ENCODE measurements at places on chromosomes 1 and 21. TPM values are rescaled to one million over a fixed set of nuclear protein-coding genes. Genes with fewer than 3 reads are reported as not detected.

GPR37L1 gene
- total RNA-seq: 0.19 TPM

ANKRD35 gene
- total RNA-seq: not detected

CAPZA1 gene
- total RNA-seq: 62.6 TPM

HENMT1 gene
- total RNA-seq: 5.2 TPM

SLC35F3 gene
- total RNA-seq: 5.8 TPM

TRIM58 gene
- not detected for total RNA-seq

C1orf226 gene
- total RNA-seq: 0.50 TPM

CSF3R gene
- total RNA-seq: not detected

SLC44A3 gene
- 2.1 TPM for total RNA-seq

REN gene
- total RNA-seq: not detected

GPX7 gene
- total RNA-seq: not detected

S100B gene
- total RNA-seq: not detected

GSTM1 gene
- total RNA-seq: not detected

MTMR11 gene
- 7.7 TPM for total RNA-seq

PYHIN1 gene
- not detected for total RNA-seq

LCE2C gene
- not detected for total RNA-seq

SFN gene
- 565 TPM for total RNA-seq
